ENCODE measurements at places on chromosomes 1 and 21.

- H3K27me3 ChIP-seq: no peaks in the 10 kb centered on the region
- no peak overlapping the region for H3K27ac ChIP-seq
- H3K4me1 ChIP-seq: no peaks in the 10 kb centered on the region
Observed at GRCh38 chr1:29975036-29975694, 738.8 kb downstream of the PTPRU start.

DNA sequence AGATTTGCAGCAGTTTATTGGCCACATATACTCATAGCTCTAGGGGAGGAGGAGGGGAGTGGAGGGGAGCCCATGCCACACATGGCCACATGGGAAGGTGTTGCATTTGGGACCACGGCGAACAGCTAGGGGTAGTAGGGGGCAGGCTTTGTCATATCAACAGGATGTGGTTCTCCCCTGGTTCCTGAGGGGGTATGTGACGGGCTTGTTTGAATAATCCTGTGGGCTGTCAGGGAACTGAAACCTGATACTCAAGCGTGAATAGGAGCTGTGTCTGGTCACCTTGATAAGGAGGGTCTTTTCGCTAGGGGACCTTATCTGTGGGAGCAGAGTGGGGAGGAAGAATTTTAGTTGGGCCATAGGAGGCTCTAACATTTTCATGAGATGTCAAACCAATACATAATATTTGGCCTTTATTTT lies 264.7 kb downstream of the CTH start:
- no peaks in the 10 kb centered on the region for H3K36me3 ChIP-seq
- no peak for DNase-seq
- H3K27me3 ChIP-seq: no peaks in the 10 kb centered on the region
- no peak overlapping the region for H3K27ac ChIP-seq
- no peak overlapping the region for H3K4me3 ChIP-seq

- H3K4me3 ChIP-seq: no peak overlapping the region
- DNase-seq: no peak
- no peak overlapping the region for H3K27ac ChIP-seq
- H3K4me1 ChIP-seq: no peaks in the 10 kb centered on the region
Observed at GRCh38 chr1:71666609-71667008, 585.8 kb upstream of the ZRANB2 start.

- peaks cover 32% of the 10 kb centered on the region for H3K36me3 ChIP-seq
- no peak overlapping the region for H3K27ac ChIP-seq
- H3K4me1 ChIP-seq: no peaks in the 10 kb centered on the region
Observed at GRCh38 chr1:173857363-173857917, 10.3 kb downstream of the GAS5 start.

DNA sequence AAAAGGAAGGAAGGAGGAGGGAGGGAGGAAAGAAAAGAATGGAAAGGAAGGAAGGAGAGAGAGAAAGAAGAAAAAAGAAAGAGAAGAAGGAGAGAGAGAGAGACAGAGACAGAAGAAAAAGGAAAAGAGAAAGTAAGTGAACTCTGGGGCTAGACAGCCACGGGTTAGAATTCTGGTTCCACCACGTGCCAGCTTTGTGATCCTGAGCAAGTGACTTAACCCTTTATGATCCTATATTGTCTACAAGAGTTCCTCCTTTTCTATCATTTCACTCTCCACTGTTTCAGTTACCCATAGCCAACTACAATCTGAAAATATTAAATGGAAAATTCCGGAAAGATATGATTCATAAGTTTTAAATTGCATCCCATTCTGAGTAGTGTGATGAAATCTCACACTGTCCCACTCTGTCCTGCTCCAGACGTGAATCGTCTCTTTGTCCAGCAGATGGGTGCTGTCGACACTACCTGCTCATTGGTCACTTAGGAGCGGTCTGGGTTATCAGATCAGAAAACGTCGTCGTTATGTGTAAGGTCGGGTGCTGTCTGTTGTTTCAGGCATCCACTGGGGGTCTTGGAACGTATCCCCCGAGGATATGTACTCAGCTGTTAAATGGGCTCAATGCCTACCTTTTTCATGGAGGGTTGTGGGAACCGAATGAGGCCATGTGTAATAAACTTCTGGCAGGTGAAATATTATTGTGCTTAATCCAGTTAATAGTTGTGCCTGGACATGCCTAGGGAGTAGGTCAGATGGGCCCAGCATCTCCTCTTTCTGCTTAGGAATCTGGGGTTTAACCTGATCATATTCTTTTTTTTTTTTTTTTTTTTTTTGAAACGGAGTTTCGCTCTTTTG lies 19.1 kb downstream of the TMEM51 start:
- H3K4me1 ChIP-seq: peaks cover 42% of the 10 kb centered on the region
- H3K27ac ChIP-seq: no peak overlapping the region
- no peak for DNase-seq
- no peak overlapping the region for H3K4me3 ChIP-seq
- no peaks in the 10 kb centered on the region for H3K36me3 ChIP-seq
- H3K27me3 ChIP-seq: no peaks in the 10 kb centered on the region

DNA sequence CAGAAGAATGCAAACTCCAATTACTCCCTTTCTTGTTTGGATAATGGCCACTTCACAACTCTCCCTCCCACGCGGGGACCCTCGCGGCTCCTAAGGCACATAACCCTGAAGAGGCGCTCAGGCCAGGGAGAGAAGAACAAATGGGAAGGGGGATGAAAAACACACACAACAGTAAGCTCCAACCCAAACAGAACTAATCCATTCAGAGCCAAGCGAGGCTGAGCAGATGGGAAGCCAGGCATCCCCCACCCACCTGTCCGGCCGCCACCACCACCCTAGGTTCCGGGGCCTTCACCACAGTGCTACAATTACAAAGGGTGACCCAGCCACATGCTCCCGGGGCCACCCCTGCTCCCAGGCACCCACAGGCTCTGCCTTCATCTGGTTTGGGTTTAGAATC lies 101.5 kb downstream of the MRPL37 start:
- H3K4me1 ChIP-seq: peaks cover 33% of the 10 kb centered on the region

DNA sequence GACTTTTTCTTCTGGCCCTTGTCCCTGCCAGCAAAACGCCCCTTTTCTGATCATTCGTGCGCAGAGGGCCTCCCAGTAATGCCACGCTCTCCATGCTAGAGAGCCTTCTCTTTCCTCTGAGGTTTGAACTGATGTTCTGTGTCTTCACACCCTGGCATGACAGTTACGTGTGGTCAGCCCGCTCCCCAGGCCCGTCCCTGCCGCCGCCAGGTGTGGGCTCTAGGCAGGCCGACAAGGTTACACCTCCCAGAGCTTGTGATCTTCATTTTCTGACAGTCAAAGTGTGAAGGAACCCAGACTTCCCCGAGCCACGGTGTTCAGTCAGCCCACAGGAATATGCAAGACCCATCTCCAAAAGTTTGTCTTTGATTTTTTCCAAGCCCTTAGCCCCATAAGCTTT lies 265.6 kb downstream of the TM2D1 start:
- peaks cover 7% of the 10 kb centered on the region for H3K4me1 ChIP-seq
- no peak overlapping the region for H3K27ac ChIP-seq
- peaks cover 8% of the 10 kb centered on the region for H3K36me3 ChIP-seq
- H3K4me3 ChIP-seq: no peak overlapping the region

- no peaks in the 10 kb centered on the region for H3K27me3 ChIP-seq
- no peak overlapping the region for H3K4me3 ChIP-seq
- H3K36me3 ChIP-seq: no peaks in the 10 kb centered on the region
- H3K27ac ChIP-seq: no peak overlapping the region
- no peaks in the 10 kb centered on the region for H3K4me1 ChIP-seq
- DNase-seq: no peak
Observed at GRCh38 chr1:56929492-56929891, 36.3 kb downstream of the C8B start.

GRCh38 chr21:42081138-42081537 lies 10.0 kb downstream of the UMODL1 start:
- no peak overlapping the region for H3K4me3 ChIP-seq
- H3K36me3 ChIP-seq: no peaks in the 10 kb centered on the region
- no peaks in the 10 kb centered on the region for H3K27me3 ChIP-seq
- no peaks in the 10 kb centered on the region for H3K4me1 ChIP-seq
- no peak overlapping the region for H3K27ac ChIP-seq

GRCh38 chr1:212700223-212700891 lies 717 bp upstream of the BATF3 start:
- peak overlapping the region; percentile 53 for H3K27ac ChIP-seq
- H3K27me3 ChIP-seq: no peaks in the 10 kb centered on the region
- no peaks in the 10 kb centered on the region for H3K36me3 ChIP-seq

DNA sequence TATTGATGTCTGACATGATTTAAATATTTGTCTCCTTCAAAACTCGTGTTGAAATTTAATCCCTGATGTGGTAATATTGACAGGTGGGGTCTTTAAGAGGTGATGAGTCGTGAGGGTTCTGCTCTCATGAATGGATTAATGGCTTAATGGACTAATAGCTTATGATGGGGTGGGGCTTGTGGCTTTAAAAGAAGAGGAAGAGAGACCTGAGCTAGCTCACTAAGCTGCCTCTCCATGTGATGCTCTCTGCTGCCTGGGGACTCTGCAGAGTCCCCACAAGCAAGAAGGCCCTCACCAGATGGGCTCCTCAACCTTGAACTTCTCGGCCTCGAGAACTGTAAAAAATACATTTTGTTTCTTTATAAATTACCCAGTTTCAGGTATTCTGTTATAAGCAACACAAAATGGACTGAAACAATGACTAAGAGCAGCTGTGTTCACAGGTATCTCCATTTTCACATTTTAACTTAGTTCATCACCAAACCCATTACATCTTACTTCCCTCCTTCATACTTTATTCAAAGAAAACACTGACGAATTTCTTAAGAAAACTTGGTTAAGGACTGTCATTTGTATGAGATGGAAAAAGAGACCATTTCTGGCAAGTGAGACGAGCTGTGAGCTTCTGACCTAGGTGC lies 12.1 kb upstream of the AIM2 start:
- no peaks in the 10 kb centered on the region for H3K36me3 ChIP-seq
- H3K27me3 ChIP-seq: no peaks in the 10 kb centered on the region
- no peak overlapping the region for H3K4me3 ChIP-seq
- H3K4me1 ChIP-seq: no peaks in the 10 kb centered on the region

DNA sequence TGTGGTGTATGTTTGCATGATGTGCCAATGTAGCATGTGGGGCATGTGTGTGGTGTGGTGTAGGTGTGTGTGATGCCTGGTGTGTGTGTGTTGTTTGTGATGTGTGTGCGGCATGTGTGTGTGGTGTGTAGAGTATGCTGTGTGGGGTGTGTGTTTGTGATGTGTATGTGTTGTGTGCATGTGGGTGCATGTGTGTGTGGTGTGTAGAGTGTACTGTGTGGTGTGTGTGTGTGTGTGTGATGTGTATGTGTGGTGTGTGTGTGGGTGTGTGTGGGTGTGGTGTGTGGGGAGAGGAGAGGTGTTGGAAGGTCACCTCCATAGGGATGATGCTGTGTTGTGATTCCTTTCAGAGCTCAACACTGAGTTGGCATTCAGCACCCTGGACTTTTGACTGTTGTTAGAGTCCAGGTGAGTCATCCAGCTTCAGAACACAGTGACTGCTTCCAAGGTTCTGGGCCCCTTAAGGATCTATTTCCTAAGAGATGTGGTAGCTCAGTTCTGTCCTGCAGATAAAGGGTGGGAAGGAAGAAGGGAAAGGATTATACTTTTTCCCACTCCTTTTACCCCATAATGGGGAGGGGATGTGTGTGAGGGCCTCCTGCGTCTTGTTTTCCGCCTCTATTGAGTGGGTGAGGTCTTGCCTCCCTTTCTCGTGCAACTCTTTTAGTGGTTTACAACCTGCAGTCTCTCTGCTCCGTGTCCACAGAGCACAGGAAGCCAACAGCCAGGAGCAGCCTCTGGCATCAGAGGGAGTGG lies 47.6 kb downstream of the RHOU start:
- no peak overlapping the region for H3K4me3 ChIP-seq
- no peaks in the 10 kb centered on the region for H3K36me3 ChIP-seq
- no peaks in the 10 kb centered on the region for H3K4me1 ChIP-seq

GRCh38 chr1:214638997-214639396 lies 36.0 kb downstream of the CENPF start:
- DNase-seq: no peak
- H3K36me3 ChIP-seq: no peaks in the 10 kb centered on the region
- no peaks in the 10 kb centered on the region for H3K27me3 ChIP-seq
- no peak overlapping the region for H3K27ac ChIP-seq

GRCh38 chr1:6785318-6785727 lies at the start of gene CAMTA1:
TSS of gene CAMTA1 (plus strand) at chr1:6785454. CDS start at chr1:6785531, 77 bp downstream.
- no peaks in the 10 kb centered on the region for H3K27me3 ChIP-seq
- no peak for DNase-seq
- peak within 1 kb of the TSS; percentile 99 for H3K27ac ChIP-seq
- H3K4me3 ChIP-seq: peak within 1 kb of the TSS; percentile 63

GRCh38 chr1:113660088-113660487 lies 99.2 kb downstream of the PHTF1 start:
- H3K27me3 ChIP-seq: no peaks in the 10 kb centered on the region
- peaks cover 9% of the 10 kb centered on the region for H3K4me1 ChIP-seq
- H3K36me3 ChIP-seq: no peaks in the 10 kb centered on the region
- no peak for DNase-seq
- no peak overlapping the region for H3K27ac ChIP-seq
